Stimulated activated CD4-positive, alpha-beta T cell treated with anti-CD3 and anti-CD28 coated beads, TNF-alpha, amount 100 ng/mL, for 4 hours (primary cell): ENCODE measurements at places on chromosomes 7 and 10.

- no peak for DNase-seq
Measured at GRCh38 chr7:141442781-141443180, 108.4 kb upstream of the AGK start.

DNA sequence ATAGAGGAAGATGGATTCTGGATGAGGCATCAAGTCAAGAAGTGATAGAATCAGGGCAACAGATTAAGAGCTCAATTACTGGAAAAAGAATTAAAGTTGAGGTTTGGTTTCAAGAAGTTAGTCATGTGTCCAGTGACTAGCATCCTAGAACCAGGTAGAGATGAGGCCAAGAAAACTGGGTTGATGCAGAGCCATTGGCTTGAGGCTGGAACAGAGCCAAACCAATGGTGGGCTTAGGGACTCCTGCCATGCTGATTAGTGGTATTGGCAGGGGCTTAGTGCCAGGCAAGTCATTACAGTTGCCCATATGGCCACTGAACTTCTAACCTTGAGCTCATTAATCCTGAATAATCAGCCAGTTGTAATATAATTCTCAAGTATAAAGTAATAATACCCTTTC lies 18.5 kb downstream of the ZNF277 start:
- no peak for DNase-seq

DNA sequence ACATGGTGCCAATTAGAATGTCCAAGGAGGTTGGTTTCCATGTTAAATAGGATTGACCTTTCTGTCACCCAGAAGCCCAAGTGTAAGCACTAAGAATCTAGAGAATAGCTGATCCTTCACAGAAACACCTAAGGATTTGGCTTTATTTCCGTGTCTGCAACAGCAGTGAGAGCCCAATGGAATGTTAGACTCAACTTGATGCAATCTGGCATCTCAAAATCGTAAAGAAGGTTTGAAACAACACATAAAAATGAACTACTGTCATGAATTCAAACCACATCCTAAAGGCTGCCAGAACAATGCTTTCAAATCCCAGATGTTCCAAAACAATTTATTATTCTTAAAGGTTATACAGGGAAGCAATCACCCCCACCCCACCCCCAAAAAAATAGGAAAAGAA lies 18.6 kb downstream of the PPP1R3C start:
- no peak for DNase-seq

GRCh38 chr7:78530351-78530750 lies 731.8 kb downstream of the PHTF2 start:
- DNase-seq, result no peak

GRCh38 chr7:42192851-42193461 lies 44.1 kb downstream of the GLI3 start:
- no peak for DNase-seq

DNA sequence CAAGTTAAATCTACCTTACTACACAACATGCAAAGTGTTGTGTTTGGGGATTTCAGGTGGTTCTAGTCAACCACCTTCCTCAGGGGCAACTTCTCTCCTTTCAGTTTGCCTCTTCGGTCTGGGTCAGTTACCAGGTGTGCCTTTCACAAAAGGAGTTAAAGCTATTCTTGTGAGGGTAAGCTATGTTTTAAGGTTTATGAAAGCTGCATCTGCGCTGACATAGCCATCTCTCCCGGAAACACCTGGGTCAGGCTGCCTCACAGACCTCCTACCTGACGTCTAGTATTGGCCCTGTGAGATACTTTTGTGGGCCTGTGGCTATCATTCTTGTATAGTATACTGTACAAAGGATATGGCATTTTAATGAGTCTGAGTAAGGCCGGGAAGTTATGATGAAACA lies 67.7 kb upstream of the ITGA8 start:
- DNase-seq, result no peak

DNA sequence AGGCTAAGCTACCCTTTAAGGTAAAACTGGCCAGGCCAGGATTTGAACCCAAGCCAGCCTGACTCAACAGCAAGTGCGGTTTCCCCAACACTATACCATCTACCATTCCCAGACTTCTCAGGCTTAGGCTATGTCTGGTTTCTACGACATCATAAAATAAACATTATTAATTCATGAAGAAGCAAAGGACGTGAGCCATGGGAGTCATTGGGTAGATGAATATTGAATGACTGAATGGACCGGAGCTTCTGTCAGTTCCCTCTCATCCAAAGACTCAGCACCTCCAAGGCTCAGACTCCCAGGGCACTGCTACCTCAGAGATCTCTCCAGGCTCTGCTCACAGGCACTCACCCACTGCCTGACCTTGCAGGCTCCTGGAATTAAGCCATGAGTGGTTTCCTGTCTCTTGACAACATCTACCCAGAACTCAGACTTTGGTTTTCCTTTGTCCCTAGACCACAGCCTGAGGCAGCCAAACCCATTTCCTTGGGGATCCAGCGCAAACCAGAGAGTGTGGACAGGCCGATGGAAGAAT lies 64.6 kb upstream of the STEAP1B start:
- DNase-seq, result no peak

DNA sequence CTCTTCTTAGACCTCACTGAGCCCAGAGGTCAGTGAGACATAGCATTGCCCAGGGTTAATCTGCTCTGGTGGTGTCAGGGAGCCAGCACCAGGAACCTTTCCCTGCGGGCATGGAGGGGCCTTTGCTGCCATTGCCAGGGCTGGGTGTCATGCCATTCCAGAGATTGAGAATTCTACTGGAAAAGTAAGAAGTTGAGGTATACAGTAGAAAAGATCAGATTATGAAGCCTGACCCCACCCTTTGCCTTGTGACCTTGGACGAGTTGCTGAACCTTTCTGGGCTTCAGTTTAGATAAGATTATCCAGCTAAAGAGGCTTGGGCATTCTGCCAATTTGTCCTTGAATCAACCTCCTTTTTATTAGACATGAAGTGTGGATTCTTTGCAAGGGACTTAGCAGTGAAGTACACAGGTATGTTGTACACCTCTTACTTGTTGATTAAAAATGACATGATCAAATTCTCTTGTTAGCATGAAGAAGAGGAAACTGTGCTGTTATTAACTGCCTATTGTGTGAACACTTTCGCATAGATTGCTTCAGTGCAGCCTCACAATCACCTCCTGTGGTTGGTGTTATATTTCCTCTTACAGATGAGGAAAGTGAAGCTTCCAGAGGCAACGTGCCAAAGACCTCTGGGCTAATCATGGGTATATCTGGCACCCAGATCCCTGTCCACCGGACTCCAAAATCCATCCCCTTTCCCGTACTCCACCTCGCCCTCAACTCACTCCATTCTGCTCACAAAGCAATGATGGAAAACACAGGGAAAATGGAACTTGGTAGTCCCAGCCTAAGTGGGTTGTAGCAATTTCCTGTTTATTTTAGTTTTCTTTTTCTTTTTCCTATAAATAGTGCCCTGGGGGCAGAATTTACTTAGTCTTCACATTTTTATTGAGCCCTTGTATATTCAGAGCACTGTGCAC lies 151.3 kb downstream of the CAMK1D start:
- no peak for DNase-seq

DNA sequence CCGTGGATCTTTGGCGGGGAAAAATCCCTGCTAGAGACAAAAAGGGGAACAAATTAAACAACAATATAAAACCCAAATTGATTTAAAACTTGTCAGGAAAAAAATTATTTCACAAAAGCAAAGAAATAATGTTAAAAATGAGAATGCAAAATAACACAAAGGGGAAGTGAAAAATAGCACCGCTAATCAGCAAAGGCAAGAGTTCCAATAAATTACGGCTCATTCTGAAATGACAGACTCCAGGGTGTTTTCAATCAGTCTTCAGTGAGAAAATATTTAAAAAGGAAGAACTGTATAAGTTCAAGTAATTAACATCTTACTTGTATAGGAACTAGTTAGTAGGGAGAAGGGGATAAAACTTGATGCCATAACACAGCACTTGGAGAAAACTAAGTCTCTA lies 336.8 kb downstream of the LRRTM3 start:
- DNase-seq, result no peak

DNA sequence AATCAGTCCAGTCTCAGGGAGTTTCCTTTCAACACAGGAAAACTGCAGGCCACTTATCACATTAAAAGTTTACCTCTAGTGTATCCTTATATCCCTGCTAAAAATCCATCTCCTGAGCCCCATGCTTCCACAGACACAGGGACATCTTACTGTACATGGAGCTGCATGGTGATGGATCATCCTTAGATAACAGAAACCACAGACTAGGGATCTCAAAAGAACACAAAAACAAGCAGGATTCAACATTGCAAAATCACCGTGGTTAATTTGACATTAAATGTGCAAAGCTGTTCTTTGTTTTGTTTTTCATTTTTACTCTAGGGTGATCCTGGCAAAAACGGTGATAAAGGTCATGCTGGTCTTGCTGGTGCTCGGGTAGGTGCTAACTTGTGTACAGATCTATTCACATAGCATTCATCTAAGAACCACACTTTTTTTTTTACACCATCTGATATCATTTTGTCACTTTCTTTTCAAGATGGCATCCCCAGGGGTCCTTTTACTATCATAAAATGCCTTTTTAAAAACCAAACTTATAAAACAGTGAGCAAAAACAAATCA lies 18.1 kb downstream of the COL1A2 start:
- DNase-seq, result no peak
